ENCODE measurements at places on chromosomes 1 and 21.
A peak's percentile ranks its signal among the peaks of the same experiment; 100 is the strongest.

DNA sequence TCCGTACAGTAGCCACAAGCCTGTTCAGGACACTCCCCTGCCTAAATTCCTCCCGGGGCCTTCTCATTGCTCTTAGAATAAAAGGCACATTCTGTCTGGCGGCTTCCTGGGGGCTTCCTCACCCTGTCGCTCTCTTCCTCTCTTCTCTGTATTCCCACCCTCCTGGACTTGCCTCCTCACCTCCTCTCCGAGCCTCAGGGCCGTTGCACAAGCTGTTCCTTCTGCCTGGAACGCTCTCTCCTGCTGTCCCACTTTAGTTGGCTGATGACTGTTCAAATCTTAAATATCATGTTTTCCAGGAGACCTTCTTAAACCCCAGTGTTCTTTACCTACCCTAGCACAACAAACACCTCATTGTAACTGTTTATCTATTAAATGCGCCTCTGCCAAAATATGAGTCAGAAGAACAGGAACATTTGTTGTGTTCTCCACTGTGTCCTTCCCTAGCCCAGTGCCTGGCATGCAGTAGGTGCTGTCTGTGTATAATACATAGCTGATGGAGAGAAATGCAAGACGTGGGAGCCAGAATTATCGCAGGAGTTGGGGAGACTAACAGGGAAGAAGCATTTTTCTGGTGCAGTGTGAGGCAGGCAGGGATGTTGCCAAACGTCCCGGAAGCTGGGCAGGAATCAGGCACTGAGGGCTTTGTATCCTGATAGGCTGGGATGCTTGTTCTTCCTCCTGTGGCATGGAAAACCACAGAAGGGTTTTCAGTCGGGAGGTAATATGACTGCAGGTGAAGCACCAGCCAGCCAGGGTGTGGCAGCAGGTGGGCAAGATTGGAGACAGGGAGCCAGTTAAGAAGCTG, 24.1 kb upstream of the THRAP3 start:
- no peak for DNase-seq

DNA sequence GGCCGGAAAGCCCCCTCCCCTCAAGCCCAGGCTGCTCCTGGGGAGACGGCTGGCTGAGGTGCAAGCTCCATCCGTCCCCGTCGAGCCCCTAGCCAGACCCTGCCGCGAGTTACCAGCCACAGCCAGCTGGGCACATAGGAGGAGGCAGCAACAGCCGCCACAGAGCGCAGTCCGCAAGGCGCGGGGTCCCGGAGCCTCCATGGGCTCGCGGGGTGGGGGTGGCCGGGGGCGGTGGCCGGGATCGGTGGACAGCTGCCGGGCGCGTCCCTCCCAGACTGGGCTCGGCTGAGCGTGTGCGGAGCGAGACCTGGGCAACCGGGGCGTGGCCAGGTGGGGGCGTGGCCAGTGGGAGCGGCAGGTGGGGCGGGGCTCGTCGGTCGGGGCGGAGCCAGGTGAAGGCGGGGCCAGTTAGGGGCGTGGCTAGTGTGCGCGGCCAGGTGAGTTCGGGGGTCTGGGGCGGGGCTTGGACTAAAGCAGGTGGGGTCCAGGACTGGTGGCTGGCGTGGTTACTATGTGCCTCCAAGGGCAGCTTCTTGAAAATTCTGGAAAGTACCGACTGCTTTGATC, at the start of gene CD164L2:
Gene CD164L2 (minus strand): TSS at position 295 of the 567 bp plus-strand sequence. CDS start 94 bp downstream, at position 201.
- peak; percentile 65 for DNase-seq

- no peak for DNase-seq
Measured at GRCh38 chr1:77874804-77875445, 13.5 kb upstream of the NEXN start.

GRCh38 chr1:207998691-207999090, 87.8 kb upstream of the CD34 start:
- no peak for DNase-seq

- no peak for DNase-seq
Measured at GRCh38 chr1:205338011-205338410, 16.5 kb upstream of the NUAK2 start.

DNA sequence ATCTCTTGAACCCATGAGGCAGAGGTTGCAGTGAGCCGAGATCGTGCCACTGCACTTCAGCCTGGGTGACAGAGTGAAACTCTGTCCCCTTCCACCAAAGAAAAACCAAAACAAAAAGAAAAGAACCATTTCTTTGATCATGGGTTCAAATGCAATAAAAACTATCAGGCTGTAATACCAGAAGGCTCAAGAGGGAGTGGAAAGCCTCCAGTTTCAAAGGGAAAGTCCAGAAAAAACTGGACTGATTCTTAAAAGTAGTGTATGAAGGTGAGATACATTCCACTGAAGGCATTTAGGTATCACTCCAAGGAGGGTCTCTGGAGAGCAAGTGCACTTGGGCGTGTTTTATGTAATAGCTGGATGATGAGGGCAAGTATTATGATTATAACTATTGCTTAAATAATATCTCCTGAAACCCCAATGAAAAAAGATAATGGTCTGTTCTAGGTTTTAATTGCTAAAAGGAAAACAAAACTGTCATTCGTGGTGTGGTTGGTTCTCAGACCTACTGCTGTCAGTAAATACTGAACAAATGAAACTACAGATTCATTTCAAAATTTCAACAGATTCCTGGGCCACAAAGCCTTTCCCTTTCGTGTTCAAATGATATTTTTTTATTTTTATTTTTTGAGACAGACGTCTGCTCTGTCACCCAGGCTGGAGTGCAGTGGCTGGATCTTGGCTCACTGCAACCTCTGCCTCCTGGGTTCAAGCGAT, 6.0 kb upstream of the CAMTA1 start:
- no peak for DNase-seq

DNA sequence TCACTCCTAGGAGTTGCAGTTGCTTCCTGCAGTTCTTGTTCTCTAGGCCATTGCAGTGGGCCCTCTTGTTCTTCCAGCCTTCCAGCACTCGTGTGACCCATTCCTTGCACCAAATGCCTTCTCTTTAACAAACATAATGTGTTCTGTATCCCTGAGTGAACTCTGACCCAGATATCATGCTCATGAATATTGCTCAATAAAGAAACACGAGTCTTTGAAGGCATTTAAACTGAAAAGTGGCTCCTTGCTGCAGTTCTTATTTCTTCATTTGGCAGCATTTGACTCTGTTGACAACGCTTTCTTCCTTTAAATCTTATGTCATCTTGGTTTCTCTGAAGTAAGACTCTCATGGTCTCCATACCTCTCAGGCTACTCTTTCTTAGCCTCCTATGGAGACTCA, 100.7 kb upstream of the PDE4B start:
- DNase-seq: no peak

GRCh38 chr1:84103197-84103992, 40.7 kb upstream of the PRKACB start:
- no peak for DNase-seq

DNA sequence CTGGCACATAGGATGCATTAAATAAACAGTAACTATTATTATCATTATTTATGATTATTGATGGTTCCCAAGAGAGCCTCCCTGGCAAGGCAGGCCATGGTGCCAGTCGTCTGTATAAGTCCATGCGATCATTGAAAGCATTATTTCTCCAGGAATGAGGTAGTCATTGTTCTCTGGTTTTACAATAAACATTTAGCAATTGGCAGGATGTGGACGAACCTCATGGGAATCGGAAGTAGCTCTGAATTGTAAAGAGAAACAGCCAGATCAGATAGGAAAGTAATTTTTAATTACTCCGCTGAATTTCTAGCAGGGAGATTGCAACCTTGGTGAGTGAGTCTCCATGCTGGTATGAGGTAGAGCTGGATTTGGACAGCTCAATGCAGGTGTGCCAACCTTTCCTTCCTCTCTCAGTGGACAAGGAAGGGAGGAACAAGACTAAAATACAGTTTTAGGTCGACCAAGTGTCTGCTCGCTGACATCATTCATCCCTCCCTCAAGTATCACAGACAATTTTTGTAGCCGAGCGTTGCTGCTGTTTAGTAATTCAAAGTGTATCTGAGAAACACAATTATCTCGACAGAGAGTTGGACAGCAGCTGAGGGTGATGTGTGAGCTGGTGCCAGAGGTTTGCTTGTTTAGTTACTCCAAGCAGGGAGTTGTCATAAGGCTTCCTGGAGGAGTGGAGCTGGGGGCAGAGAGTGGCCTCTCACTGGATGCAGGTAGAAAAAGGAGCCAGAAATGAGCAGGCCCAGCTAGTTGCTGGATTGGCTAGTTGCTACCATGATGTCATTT, 250.8 kb downstream of the KCNJ6 start:
- no peak for DNase-seq

DNA sequence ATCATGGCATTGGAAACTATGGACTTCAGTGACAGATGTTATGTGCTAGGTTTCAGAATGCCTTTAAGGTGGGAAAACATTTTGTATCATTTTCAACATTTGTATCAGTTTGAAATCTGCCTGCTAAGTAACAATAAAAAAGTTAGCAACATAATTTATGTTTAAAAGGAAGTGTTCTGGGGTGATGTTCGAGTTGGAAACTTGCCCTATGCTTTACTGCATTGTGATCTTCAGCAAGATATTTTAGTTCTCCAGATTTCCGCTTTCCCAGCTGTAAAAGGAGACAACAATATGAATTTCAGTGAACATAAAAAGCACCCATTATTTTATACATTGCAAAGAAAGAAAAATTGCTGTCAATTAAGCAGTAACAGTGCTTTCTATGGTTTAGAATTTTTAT, 187.4 kb downstream of the DISC1 start:
- DNase-seq: no peak

DNA sequence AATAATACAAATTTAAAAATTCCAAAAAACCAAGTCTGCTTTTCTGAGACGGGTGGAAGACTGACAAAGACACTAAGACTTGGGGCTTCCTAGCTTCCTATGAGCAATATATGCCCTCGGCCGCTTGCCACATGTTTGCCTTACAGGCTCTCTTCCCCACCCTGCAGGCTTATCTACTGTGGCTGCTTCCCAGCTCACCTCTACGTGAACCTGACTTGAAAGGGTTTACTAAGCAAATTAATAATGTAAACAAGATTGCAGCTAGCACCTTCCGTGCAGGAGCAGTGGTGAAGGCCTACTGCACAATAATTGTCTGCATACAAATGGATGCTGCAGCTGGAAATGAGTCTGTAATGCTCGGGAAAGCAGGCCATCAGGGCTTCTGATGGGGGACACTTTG, 152.9 kb upstream of the DAB1 start:
- no peak for DNase-seq

All from CD4-positive, alpha-beta T cell treated with Interleukin-6 for 4 hours (primary cell).